ENCODE measurements at places on chromosomes 3 and 15. TPM values are rescaled to one million over a fixed set of nuclear protein-coding genes. Genes with fewer than 3 reads are reported as not detected.

DNA sequence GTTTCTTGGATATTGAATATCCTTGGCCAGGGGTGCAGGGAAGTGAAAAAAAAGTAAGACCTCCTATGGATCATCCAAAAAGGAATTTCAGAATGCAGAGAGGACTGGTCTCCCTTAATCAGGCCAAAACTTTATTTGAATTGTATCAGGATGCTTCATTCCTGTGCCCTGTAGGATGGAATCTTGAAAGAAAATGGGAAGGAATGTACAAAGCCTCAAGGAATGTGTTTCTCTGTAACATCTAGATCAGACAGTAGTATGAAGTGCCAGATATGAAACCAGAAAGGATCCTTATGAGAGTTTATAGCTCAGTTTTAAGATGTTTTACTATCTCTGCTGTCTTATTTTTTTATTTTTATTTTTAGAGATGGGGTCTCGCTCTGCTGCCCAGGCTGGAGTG lies 6.5 kb upstream of the GSK3B start:
- no peaks in the 10 kb centered on the region for H3K4me1 ChIP-seq
- no peak overlapping the region for H3K4me3 ChIP-seq
- H3K27ac ChIP-seq = no peak overlapping the region
- DNase-seq = no peak

- H3K27me3 ChIP-seq = no peaks in the 10 kb centered on the region
- DNase-seq = no peak
- H3K36me3 ChIP-seq = no peaks in the 10 kb centered on the region
Measured at GRCh38 chr15:59346951-59347350, 25.7 kb downstream of the MYO1E start.

DNA sequence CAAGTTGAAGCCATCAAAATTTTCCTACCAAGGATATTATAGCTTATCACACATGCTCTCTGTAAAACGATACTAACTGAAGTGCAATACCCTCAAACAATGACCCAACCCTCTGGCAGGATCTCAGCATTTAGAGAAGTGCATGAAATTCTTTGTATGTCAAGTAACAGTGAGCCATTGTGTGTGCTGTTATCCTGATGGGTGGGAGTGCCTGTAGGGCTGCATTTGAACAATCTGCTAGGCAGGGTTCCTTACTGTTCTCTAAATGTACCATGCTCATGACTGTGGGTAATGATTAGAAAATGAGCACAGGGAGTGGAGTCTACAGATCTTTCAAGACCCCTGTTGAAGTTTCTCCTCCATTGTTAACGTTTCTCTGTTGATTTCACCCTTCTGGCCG lies 398.1 kb downstream of the NSUN3 start:
- DNase-seq = no peak
- H3K27ac ChIP-seq = no peak overlapping the region
- H3K27me3 ChIP-seq = no peaks in the 10 kb centered on the region
- H3K4me3 ChIP-seq = no peak overlapping the region
- H3K36me3 ChIP-seq = no peaks in the 10 kb centered on the region
- no peaks in the 10 kb centered on the region for H3K4me1 ChIP-seq

GRCh38 chr15:71244250-71244649 lies 129.0 kb downstream of the THSD4 start:
- H3K27ac ChIP-seq = no peak overlapping the region
- no peak for DNase-seq
- H3K4me1 ChIP-seq = no peaks in the 10 kb centered on the region
- H3K27me3 ChIP-seq = no peaks in the 10 kb centered on the region

- DNase-seq = no peak
- H3K27me3 ChIP-seq = no peaks in the 10 kb centered on the region
Measured at GRCh38 chr3:23159929-23160328, 43.2 kb upstream of the UBE2E2 start.

DNA sequence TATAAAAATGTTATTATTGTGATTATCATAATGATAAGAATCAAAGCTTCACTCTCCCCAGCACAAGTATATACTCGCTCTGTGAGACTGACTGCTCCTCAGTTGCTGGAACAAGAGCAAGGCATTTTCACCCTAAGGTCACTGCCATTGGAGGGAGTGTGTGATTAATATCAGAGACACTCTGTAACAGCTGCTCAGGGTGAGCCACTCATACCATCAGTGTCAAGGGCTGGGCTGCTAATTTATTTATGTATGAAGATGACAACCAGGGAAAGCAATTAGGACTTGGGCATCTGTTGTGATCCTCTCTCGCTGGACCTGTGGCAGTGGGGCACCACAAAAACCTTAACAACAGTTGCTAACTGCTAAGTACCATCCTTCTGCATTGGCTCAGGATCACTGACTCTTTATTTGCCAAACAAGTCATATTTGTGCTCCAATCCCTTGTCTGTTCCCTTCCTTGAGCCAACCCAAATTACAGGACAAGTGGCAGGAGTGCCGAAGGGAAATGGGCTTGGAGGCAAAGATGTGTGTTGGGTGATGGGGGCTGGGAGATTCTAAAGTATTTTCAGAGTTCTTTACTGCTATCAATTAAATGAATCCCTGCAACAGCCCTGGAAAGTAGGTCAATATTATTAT lies 297.5 kb upstream of the STT3B start:
- H3K36me3 ChIP-seq = no peaks in the 10 kb centered on the region
- H3K27me3 ChIP-seq = no peaks in the 10 kb centered on the region
- H3K27ac ChIP-seq = no peak overlapping the region
- H3K4me3 ChIP-seq = no peak overlapping the region
- DNase-seq = no peak

DNA sequence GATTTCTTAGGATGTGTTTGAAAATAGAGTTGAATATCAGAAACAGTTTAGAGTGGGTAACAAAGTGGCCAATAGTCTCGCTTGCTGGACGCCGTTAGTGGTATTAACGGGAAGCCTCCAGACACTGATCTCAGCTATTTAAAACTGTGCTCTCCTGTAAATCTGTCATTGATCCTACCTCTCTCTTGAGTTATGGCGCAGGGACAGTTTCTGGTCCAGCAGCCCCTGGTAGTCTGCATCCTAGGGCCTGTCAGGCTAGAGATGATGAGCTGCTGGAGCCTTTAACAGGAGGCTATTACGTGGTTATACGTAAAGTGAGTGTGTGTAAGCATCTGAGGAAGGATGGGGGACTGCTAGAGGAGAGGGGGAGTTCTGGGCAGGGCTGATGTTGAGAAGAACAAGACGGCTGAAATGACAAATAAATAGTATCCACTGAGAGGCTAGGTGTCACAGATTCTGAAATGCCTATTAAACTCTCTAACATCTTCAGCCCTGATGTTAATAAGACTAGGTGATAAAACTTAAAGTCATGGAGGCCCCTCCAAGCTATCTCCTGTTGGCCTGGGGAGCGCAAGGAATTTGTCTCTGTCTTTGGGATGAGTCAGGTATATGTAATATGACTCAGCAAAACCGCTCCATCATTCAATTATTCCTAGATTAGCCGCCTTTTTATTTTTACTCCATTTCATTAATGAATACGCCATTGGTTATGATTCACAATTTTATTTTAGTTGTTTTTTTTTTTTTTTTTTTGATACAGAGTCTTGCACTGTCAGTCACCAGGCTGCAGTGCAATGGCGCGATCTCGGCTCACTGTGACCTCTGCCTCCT lies 155.7 kb downstream of the GREM1 start:
- H3K4me1 ChIP-seq = no peaks in the 10 kb centered on the region
- H3K36me3 ChIP-seq = no peaks in the 10 kb centered on the region
- H3K27me3 ChIP-seq = no peaks in the 10 kb centered on the region
- DNase-seq = no peak

GRCh38 chr3:113062705-113063104 lies 71.9 kb downstream of the GTPBP8 start:
- H3K36me3 ChIP-seq = no peaks in the 10 kb centered on the region
- H3K4me3 ChIP-seq = no peak overlapping the region
- H3K27ac ChIP-seq = no peak overlapping the region
- DNase-seq = no peak
- no peaks in the 10 kb centered on the region for H3K27me3 ChIP-seq

DNA sequence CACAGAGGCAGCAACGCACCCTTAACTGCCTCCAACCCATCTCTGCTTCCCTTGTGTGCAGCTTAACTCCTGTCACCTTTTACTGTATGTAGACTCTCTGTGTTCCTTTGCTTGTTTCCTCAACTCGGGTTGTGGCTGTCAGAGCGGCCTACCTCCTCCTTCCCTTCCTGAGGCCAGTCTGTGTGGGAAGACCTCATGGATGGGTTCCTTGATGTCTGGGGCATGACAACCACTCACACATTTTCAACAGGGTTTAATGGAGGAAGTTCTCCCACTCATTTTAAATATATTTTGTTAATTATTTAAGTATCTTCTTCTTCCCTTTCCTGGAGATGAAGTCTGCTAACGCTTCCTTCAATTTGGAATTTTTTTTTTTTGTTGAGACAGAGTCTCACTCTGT lies 1.8 kb upstream of the CSPG5 start:
- H3K36me3 ChIP-seq = no peaks in the 10 kb centered on the region
- H3K27ac ChIP-seq = no peak overlapping the region
- H3K4me3 ChIP-seq = no peak overlapping the region

DNA sequence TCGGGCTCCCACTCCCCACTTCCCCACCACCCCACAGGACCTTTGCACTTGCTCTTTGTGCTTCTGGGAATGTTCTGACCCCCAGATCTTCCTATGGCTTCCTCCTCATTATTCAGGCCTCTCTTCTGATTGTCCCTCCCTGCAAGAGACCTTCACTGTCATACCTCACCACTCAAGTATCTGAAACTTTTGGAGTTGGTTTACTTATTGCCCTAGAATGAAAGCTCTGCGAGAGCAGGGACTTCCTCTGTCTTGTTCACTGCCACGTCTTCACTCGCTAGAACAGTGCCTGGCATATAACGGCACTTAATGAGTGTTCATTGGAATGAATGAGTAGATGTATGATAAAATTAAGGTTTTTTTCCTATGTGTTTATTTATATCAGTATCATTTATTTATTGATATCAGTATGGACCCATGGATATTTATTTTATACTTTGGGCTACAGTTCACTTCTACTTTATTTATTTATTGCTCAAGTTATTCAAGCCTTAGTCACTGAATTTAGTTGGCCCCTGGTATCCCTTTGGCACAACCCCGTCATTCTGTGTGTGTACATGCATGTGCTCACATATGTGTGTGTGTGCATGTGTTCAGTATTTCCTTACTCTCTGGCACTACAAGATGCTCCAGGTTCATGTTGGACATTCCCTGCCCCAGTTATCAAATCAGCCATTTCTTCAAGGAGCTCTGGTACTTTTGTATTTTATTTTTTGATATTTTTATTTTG lies 197.6 kb downstream of the THSD4 start:
- no peaks in the 10 kb centered on the region for H3K27me3 ChIP-seq
- H3K27ac ChIP-seq = no peak overlapping the region
- no peaks in the 10 kb centered on the region for H3K4me1 ChIP-seq
- DNase-seq = no peak

DNA sequence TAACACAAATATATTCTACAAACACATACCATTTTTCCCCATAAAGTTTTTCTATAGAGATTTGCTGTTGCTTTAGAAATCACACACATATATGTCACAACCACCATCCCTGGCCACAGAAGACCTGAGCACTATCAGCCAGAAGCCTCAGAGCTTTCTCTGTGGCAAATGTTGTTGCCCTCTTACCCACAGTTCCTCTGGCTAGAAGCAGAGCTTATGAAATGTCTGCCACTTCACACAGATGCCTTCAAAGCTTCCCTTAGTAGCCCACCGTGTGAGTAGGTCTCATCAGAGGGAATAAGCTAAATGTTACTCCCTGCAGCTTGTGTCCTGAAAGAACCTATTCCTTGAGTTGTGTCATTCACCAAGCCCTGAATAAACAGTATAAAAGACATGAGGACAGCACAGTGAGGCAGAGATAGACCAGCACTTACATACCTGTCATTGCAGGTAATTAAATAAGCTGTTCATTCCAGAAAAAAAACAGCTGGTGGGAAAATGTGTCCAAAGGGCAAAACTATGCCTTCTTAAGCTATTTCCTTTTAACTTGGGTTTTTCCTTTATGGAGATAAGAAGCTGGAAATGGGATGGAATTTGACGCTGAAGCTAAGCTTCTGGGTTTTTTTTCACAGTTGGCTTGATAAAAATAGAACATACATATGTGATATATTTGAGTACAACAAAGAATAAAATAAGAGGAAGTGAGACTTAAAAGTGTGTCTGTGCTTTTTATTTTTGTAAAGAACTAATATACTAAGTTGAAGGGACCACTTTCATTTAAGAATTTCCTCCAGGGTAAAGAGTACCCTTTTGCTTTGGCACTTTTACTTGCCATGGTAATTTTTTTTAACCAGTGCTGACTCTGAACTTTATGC lies 391.4 kb downstream of the KCNH8 start:
- no peaks in the 10 kb centered on the region for H3K27me3 ChIP-seq
- no peaks in the 10 kb centered on the region for H3K36me3 ChIP-seq
- H3K4me1 ChIP-seq = no peaks in the 10 kb centered on the region
- no peak overlapping the region for H3K27ac ChIP-seq
- H3K4me3 ChIP-seq = no peak overlapping the region

- DNase-seq = no peak
- no peak overlapping the region for H3K27ac ChIP-seq
- no peaks in the 10 kb centered on the region for H3K4me1 ChIP-seq
- no peak overlapping the region for H3K4me3 ChIP-seq
Measured at GRCh38 chr15:71329041-71329440, 213.8 kb downstream of the THSD4 start.

GRCh38 chr15:26235864-26236263 lies 372.7 kb upstream of the ATP10A start:
- no peak for DNase-seq
- peaks cover 28% of the 10 kb centered on the region for H3K4me1 ChIP-seq
- peak overlapping the region; percentile 86 for H3K27ac ChIP-seq
- peaks cover 2% of the 10 kb centered on the region for H3K27me3 ChIP-seq
- no peak overlapping the region for H3K4me3 ChIP-seq
- no peaks in the 10 kb centered on the region for H3K36me3 ChIP-seq

GRCh38 chr3:195117978-195118581 lies 152.9 kb downstream of the XXYLT1 start:
- no peaks in the 10 kb centered on the region for H3K27me3 ChIP-seq
- no peaks in the 10 kb centered on the region for H3K36me3 ChIP-seq
- H3K4me3 ChIP-seq = no peak overlapping the region
- H3K4me1 ChIP-seq = peaks cover 9% of the 10 kb centered on the region
- H3K27ac ChIP-seq = no peak overlapping the region

DNA sequence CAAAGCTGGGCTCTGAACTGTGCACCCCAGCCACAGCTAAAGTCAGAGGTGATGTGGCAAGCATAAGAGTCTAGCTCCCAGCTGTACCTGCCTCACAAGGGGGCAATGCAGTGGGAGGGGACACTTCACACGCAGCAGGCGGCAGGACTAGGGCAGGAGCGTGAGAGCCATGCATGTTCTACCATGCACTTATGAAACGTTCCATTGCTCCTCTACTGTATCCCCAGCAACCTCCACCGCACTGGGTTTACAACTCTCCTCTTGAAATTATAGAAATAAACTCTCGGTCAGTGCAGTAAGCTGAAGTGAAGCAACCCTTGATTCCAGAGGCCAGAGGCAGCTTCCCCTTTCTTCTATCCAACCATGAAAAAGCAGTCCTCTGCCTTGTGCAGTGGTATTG lies 298.6 kb upstream of the STT3B start:
- H3K27me3 ChIP-seq = no peaks in the 10 kb centered on the region
- no peak overlapping the region for H3K27ac ChIP-seq
- H3K4me1 ChIP-seq = 0 out of 2 replicates have a peak, but pooled peaks cover 6% of the 10 kb centered on the region
- H3K4me3 ChIP-seq = no peak overlapping the region
- DNase-seq = no peak

SPATA12 gene
- 0.19 TPM for total RNA-seq

ANKRD34C gene
- not detected for total RNA-seq

UBR1 gene
- 18.7 TPM for total RNA-seq

TMEM108 gene
- 14.3 TPM for total RNA-seq

TIMMDC1 gene
- 130 TPM for total RNA-seq

Measured in H1 (cell line).